ENCODE measurements at places on chromosomes 16 and 17. TPM values are rescaled to one million over a fixed set of nuclear protein-coding genes. Genes with fewer than 3 reads are reported as not detected.
A peak's percentile ranks its signal among the peaks of the same experiment; 100 is the strongest.

Gene KRT20
- total RNA-seq = not detected

DNA sequence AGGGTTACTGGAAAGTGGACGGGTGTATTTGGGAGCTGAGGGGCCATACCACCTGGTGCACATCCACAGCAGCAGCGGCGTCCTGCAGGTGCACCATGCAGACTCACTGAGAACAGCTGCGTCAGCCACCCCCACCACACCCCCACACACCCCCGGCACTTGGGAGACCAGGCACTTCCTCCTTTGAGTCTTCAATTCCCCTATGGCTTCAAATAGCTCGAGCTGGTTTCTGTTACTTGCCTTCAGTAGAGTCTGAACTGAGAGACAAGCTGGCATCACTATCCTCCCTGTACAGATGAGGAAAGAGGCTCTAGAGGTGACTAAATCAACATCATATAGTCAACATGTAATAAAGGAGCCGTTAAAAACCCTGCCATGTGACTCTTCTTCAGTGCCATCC lies 15.4 kb downstream of the CUEDC1 start:
- peak; percentile 68 for DNase-seq

- no peak for DNase-seq
These were observed 24.2 kb upstream of the CMTM4 start for GRCh38 chr16:66720766-66721165.

Gene RBL2
- 83.9 TPM for total RNA-seq

GRCh38 chr17:28755486-28755885 lies 11.7 kb downstream of the TRAF4 start:
- DNase-seq = no peak

Gene ENPP7
- total RNA-seq = not detected

DNA sequence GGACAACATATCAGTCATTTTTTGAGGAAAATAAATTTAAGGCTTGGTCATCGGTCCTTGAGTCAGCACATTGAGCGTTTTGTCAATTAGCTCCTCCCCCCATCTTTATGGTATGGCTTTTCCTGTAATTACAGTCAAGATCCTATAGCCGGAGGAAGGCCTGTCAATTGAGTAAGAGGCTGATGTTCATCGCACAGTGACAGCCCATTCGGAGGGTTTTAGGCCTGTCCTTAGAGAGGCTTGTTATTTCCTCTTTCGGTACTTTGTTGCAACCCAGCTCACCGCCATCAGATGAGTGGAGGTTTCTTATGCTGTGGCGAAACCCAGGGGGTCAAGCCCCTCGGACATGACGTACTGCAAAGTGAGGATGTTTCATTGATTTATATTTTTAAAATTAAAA lies 395.2 kb downstream of the WWOX start:
- no peak for DNase-seq

Gene KRTAP1-5
- not detected for total RNA-seq

Gene FBXO31
- total RNA-seq = 33.1 TPM

Gene TVP23A
- 0.30 TPM for total RNA-seq

DNA sequence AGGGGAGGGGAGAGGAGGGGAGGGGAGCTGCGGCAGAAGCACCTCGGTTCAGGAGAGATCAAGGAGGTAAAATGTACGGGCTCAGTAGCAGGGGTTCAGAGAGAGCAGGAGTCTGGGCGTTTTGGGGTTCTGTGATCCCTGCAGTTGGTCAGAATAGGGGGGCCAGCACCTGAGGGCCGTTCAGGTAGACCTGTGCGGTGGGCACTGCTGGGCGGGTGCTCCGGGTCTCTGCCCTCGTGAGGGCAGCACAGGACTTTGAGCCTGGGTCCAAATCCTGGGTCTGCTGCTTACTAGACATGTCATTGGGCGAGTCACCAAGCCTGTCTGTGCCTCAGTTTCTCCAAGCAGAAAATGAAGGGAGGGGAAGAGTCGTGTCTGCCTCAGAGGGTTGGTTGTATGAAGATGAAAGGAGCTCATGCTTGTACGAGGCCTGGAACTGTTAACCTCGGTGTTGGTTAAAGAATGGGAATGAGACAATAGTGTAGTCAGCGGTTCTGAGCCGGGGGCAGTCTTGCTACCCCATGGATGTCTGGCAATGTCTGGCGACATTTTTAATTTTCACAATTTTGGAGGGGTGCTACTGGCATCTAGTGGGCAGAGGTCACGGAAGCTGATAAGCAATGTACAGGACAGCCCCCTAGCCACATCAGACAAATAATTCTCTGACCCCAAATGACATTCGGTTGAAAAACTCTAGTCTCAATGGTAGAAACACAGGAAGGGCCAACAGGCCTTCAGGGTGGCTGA lies 35.4 kb downstream of the OR1D5 start:
- no peak for DNase-seq

Gene CDRT15L2
- not detected for total RNA-seq
